ENCODE measurements at places on chromosomes 3 and 15.

- no peak for DNase-seq
These were observed 523.6 kb downstream of the NTRK3 start for GRCh38 chr15:87732976-87733375.

- no peak for DNase-seq
These were observed 10.0 kb downstream of the NT5DC2 start for GRCh38 chr3:52523386-52524257.

DNA sequence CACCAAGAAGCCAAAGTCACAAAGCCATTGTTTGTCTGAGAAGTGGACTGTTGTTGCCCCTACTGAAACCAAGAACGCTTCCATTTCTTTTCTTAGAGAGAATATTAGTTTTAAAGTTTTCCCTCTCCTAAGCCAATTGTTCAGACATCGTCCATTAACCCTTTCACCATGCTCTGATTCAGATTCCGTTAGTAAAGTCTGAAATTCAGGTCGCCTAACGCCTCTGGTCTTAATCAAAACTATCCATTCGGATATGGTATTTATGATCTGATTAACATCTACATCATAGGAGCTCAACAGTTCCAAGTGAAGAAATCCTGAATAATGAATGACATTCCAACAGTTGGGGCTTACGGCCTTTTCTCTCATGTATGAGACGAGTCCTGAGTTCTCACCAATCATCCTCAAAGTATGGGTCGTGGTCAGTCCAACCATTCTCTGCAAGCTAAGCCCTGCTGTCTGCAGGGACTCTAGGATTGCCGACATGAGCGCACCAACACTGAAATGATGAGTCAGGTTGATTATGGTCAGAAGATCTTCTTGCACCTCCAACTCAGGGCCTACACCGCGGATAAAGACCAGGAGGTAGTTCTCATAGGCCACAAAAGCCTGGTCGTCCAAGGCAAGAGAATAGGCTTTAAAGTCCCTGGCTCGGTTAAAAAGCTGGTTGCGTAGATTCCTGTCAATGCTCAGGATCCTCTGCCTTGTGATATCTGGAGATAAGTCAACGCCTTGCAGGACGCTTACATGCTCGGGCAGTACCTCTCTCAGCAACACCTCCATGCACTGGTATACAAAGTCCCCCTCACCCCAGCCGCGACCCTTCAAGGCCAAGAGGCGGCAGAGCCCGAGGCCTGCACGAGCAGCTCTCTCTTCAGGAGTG lies 767 bp downstream of the EPM2AIP1 start:
- no peak for DNase-seq

DNA sequence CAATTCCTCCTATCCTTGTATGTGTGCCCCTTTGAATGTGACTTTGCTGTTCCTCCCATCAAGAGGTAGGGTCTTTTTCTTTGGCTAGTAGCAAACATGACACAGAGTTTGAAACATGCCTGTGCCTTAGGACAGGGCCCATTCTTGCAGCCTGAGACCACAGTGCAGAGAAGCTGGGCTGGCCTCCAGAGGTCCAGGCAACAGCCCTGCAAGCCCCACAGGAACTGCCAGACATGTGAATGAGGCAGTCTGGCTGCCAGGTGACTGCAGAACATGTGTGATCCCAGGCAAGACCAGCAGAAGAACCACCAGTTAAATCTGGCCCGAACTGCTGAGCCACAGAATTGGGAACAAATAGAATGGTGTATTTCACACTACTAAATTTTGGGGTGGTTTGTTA lies 1.2 kb upstream of the HGD start:
- no peak for DNase-seq

DNA sequence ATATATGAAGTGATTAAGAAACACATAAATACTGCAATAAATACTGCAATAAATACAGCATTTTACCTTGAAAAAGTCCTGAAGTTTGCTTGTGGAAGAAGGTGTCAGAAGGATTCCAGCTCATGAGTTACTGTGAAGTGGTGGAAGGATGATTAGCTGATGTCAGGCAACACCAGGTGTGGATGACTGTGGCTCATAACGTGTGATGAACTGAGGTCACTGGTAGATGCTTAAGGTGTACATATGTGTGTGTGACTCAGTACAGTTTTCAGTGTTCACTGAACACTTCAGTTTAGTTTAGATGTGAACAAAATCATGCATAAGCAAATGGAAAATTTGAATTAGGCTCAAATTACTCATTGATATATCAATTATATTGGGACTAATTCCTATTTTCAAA lies 1045.0 kb downstream of the NTRK3 start:
- no peak for DNase-seq

GRCh38 chr3:130946882-130947281 lies 53.0 kb downstream of the ATP2C1 start:
- no peak for DNase-seq

Measured in skin of body (tissue), 3 donors.